OCI-LY7 (cell line): ENCODE measurements at places on chromosomes 6 and 20.

- no peak for DNase-seq
Observed at GRCh38 chr20:10747019-10747418, 73.2 kb upstream of the JAG1 start.

- DNase-seq: no peak
Observed at GRCh38 chr20:31555203-31555775, 41.0 kb downstream of the HM13 start.

- DNase-seq: no peak
Observed at GRCh38 chr20:11296951-11297350, 620.7 kb upstream of the BTBD3 start.

- DNase-seq: no peak
Observed at GRCh38 chr20:22431419-22431818, 153.0 kb downstream of the FOXA2 start.

DNA sequence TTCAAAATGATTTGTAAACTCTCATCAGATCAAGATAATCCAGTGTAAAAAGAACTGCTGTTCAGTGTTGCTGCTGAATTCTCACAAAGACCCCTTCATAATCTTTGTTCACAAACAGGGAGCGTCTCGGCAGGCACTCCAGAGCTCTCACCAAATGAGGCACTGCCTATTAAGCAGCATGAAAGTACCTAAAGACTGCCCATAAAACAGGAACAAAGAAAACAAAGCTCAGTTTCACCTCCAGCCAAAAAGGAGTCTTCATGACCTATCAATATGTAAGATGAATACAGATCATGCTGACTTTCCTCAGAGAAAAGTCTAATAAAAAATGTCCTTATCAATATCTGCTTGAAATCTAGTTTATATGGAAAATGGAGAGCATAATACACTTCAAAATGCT is 41.8 kb downstream of the GPR63 start:
- no peak for DNase-seq

DNA sequence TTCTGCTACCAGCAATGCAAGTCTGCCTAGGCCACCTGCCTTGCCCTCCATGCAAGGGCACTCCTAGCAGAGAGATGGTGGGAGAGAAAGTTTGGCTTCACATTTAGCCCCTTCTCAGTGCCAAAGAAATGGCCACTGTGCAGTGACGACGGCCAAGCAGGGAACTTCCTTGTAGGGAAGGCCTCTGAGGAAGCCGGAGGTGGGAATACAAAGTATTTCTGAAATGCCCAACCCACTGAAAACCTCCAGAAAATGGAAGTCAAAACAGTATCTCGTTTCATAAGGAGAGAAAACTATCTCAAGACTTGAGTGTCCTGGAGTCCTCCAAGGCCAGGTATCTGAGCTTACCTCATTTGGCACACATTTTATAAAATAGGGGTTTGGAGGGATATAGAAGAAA is 42.7 kb downstream of the JAG1 start:
- DNase-seq: no peak

GRCh38 chr20:45163083-45163803 is 11.5 kb upstream of the PI3 start:
- DNase-seq: no peak

DNA sequence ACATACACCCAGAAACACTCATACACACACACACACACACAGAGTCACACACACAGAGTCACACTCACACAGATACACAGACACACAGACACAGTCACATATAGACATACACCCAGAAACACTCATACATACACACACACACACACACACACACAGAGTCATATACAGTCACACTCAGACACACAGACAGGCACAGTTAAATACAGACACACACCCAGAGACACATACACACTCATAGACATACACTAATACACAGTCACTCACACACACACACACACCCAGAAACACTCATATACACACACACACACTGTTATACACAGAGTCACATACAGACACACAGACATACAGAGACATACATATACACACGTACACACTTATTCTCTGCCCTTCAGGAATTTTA is 250.9 kb downstream of the QKI start:
- DNase-seq: no peak

- no peak for DNase-seq
Observed at GRCh38 chr6:131470534-131470933, 102.5 kb upstream of the ARG1 start.

DNA sequence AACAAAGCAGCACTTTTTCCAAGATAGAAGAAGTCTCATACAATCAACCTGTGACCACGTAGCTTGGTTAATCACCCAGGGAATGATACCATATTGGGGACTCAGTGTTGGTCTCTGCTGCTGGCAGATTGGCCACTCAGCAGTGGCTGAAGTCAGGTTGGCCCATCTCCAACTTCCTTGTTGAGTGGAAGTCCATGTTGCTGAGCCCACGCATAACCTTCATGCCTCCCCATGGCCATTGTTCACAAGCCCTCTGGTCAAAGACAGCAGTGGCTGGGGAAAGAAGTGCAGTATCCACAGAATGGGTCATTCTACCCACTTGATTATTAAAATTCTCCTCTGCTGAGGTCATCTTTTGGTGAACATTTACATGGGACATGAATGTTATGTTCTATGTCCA is 38.5 kb downstream of the PKIB start:
- DNase-seq: no peak

- DNase-seq: no peak
Observed at GRCh38 chr6:89567630-89568390, 70.7 kb downstream of the LYRM2 start.

DNA sequence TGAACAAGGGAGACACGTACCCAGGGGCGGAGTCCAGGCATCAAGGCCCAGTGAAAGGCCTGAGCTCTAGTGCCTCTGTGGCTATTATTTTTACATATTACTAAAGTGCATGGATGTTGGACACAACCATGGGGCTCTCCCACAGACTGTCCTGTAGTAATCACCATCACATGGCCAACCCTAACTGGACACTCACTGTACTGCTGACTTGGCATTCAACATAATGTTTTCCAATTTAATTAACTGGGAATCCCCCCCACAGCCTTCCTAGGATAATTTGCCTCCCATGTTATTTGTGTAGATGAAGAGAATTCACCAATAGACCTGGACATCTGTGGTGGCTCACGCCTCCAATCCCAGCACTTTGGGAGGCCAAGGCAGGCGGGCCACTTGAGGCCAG is 34.5 kb downstream of the ARFGEF2 start:
- no peak for DNase-seq

GRCh38 chr6:134574491-134574890 is 256.6 kb upstream of the SGK1 start:
- no peak for DNase-seq

- DNase-seq: no peak
Observed at GRCh38 chr6:125481056-125481455, 179.3 kb upstream of the HDDC2 start.

- no peak for DNase-seq
Observed at GRCh38 chr6:139546106-139546472, 171.6 kb upstream of the CITED2 start.
